Right cardiac atrium (tissue), 5 donors: ENCODE measurements at places on chromosomes 6 and 20. TPM values are rescaled to one million over a fixed set of nuclear protein-coding genes. Genes with fewer than 3 reads are reported as not detected.

- peak; percentile 33 for DNase-seq
Observed at GRCh38 chr6:8707956-8708772, 272.8 kb upstream of the SLC35B3 start.

DNA sequence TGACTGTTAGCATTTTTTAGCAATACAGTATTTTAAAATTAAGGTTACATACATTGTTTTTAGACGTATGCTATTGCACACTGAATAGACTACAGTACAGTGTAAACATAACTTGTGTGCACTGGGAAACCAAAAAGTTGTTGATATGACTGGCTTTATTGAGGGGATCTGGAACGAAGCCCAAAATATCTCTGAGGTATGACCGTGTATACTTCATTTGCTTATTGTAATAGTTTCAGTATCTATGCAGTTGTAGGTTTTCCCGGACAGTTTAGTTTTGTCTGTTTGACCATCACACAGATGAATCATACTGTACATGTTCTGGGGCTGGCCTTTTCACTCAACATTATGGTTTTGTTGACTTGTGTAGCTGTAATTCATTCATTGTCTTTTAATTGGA, 6.9 kb upstream of the ZBTB12 start:
- no peak for DNase-seq

DNA sequence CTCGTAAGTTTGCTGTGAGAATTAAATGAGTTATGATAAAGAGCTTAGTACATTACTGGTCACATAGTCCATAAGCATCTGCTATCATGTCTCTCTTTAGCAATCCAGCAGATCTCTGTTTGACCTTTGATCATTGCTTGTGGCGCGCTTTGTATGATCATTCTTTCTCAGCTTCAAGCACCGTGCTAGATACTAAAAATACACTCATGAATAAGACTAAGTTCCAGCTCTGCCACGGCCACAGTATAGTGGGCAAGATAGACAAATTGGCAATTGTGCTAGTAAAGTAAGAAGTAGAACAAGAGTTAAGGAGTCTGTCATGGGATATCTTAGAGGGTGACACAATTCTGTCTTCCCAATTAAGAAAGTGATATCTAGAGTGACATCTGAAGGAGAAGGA, 75.2 kb upstream of the ADGRF1 start:
- DNase-seq, result no peak

DNA sequence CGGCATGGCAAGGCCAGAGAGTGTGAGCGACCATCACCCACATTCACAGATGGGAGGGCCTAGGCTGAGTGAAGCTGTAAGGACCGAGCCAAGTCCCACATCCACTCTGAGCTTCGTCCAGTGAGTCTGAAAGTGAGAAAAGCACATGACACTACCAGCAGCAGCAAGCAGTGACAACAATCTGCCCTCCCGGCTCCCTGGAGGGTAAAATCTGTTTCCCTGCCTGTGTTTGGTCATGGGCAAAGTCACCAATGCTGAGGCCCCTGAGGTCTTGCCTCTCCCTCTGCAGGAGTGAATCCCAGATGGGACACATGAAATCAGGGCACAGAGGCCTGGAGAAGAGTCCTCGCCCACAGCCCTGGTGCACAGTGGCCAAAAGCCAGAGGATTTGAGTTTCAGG, 6.4 kb upstream of the CST7 start:
- DNase-seq, result no peak

DNA sequence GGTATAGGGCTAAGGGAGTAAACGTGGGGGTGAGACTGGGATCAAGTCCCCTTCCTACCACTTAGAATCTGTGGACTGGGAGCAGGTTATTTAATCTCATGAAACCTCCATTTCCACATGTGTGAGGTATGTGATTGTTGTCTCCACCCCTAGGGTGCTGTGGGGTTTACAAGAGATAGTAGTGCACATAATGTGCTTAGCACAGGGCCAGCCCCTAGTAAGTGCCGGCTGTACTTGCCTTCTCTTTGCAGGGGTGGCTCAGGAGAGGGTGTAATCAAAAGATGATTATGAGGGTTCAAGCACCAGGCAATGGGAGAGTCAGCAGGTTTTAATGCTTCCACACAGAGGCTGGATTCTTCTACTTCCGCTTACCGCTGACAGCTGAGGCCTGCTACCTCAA, 6.9 kb downstream of the NT5E start:
- DNase-seq, result no peak

DNA sequence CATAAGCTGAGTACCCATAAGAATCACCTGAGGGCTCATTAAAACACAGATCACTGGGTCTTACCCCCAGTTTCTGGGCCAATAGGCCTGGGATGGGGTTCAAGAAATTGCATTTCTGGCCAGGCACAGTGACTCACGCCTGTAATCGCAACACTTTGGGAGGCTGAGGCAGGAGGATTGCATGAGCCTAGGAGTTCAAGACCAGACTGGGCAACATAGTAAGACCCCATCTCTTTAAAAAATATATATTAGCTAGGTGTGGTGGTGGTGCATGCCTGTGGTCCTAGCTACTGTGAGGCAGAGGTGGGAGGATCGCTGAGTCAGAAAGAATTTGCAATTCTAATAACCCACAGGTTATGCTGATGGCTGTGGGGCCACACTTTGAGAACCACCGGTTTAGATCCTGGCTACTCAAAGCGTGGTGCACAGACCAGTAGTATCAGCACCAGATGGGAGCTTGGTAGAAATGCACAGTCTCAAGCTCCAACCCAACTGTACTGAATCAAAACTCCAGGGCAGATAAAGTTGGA, 2.0 kb downstream of the CCM2L start:
- no peak for DNase-seq

DNA sequence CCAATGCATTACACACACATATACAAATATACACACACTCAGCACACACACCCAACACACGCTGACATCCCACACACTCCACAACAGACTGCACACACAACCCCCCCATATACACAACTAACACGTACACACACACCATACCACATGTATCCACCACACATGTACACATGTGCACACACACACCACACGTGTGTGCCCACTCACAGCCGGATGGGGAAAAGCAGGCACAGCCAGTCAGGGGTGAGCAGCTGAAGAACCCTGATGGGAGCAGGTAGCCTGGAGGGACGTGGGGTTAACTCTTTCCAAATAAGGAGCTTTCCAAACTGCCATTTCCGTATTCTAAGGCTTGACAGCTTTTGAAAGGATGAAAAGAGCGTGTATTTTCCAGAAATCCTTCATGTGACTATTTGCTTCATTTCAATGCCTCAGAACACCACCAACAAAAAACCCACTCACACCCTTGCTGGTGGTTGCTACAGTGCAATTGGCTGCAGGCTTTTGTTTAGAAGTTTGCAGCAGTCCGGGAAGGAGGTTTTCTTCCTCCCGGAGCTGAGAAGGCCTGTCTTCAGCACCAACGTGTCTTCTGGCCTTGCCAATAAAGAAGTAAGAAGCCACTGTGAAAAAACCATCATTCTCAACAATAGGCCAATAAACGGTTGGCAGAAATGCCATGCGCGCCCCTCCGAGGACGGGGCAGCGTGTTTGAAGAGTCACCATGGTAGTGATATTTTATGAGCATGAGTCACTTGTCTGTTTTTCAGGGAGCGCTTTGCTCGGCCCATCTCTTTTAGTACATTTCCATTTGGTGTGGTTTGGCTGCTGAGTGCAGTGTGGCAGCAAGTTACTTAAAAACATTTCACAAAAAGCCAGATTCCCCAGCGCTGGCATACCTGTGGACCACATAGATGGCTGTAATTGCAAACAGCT, 131.3 kb upstream of the GMDS start:
- no peak for DNase-seq

DNA sequence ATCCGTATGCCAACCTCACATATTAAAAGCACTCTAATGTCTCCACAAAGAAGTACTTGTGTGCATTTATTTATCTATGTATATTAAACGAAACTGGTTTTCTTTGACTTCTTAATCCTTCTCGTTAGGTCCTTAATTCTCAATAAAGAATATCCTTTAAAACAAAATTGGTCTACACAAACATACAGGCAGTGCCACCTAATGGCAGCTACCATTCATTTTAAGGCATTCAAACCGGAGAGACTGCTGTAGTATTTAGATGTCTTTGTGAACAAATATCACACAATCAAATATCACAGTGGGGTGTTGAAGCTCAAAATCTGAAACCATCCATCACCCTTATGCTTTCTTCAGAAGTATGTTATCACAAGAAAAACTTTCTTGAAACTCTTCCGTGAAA, 96.6 kb upstream of the IRAK1BP1 start:
- no peak for DNase-seq

DNA sequence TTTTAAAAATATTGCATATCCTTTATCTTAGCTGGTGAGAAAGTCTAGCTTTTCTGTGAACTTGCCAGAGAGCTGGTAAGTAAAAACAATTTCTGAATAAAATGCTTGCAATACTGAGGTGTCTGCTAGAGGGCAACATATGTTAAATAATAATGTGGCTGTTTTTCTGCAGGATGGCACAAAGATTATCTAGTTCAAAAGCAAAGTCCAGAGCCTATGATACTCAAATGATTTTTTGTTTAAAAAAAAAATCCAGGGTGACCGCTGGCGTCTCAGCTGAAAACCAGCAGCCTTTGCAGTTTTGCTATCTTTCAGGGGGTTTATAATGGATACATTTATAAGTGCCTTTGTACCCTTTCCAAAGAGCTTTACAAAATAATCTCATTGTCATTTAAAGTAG, 194.9 kb downstream of the PHACTR1 start:
- DNase-seq, result no peak

GRCh38 chr6:63278916-63279315, 40.9 kb downstream of the LGSN start:
- DNase-seq, result no peak

DNA sequence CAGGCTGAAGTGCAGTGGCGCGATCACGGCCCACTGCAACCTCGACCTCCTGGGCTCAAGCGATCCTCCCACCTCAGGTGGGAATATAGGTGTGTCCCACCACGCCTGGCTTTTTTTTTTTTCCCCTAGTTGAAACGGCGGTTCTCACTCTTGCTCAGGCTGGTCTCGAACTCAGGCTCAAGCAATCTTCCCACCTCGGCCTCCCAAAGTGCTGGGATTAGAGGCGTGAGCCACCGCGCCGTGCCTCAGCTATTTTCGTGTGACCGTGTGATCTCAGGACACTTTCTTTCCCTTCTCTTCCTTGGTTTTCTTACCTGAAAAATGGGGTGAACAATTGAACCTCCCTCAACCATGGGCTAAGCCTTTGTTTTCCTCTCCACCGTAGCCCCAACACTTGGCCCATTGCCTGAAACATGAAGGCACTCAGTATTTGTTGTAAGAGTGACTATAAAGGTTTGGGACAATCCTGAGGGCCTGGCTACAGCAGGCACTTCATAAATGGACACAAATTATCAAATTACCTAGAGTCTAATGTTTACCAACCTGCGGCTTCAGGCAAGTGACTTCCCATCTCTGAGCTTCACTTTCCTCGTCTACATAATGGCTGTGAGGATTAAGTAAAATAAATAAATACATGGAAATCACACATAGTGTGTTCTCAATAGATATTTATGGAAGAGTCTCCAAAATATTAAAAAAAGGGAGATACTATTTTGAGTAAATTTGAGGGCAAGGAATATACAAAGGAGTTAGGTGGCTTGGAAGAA, 31.4 kb upstream of the ID1 start:
- no peak for DNase-seq

DNA sequence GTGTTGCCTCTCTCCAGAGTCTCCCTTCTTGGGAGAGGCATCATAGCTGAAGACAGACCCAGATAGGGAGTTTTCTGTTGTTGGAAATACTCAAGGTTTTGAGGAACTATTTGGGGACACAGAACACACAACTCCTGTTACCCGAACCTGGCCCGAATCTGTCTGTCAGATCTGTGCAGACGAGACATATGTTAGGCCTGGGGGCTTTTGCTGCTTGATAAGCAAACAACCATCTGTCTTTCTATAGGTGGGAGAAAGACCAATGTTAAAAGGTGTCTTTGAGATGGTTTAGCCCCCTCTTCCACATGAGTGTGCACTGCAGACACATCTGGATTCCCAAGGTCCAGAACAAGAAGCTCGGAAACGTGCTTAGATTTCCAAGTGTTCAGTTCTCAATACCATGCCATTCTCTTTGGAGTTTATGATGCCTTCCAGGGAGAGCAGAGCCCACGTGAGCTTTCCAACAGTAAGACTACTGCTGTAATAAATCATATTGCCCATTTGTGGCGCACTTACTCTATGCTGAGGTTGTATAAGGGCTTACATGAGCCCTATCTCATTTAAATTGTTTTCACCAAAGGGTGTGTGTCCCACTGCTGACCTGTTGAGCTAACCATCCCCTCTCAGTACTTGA, 3.8 kb upstream of the STX16 start:
- DNase-seq, result no peak

GRCh38 chr20:48267860-48268633, 482.8 kb upstream of the SULF2 start:
- no peak for DNase-seq

GRCh38 chr20:10511170-10511508, 76.0 kb downstream of the SLX4IP start:
- no peak for DNase-seq

GRCh38 chr6:127464881-127465459, 5.8 kb upstream of the KIAA0408 start:
- peak; percentile 66 for DNase-seq

DNA sequence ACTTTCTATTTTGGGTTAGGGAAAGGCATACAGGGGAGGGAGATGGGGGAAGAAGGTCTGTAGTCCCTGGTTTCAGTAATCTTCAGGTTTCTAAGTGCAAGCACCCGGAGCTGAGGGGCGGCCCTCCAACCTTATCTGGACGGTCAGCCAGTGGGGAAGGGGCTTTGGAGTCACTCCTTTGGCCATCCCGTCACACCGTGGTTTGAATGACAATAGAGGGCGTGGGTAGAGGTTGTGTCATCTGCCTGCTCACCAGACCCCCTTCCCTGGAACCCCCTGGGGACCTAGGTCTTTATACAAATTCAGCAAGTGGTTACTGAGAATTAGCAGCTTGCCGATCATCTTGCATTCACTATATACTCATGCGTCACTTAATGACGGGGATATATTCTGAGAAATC, 29.1 kb downstream of the STK35 start:
- DNase-seq, result no peak

- no peak for DNase-seq
Observed at GRCh38 chr6:65557224-65557623, 149.8 kb downstream of the EYS start.

Gene RBM24
- 177 TPM for polyA plus RNA-seq

Gene GTPBP2
- 24.6 TPM for polyA plus RNA-seq

Gene MOG
- 4.8 TPM for polyA plus RNA-seq

Gene MYT1
- 0.57 TPM for polyA plus RNA-seq

Gene ZNF391
- polyA plus RNA-seq, result 0.72 TPM

Gene FANCE
- polyA plus RNA-seq, result 2.0 TPM
